ENCODE measurements at places on chromosomes 16 and 17. TPM values are rescaled to one million over a fixed set of nuclear protein-coding genes. Genes with fewer than 3 reads are reported as not detected.

Gene MC1R
- polyA plus RNA-seq, result 0.74 TPM

Gene NOG
- 0.89 TPM for polyA plus RNA-seq

Gene KCNJ2
- polyA plus RNA-seq, result 2.1 TPM

Gene CDC27
- polyA plus RNA-seq, result 85.5 TPM

Gene SMIM5
- polyA plus RNA-seq, result not detected

Gene RMI2
- polyA plus RNA-seq, result 108 TPM

Gene OR1A1
- not detected for polyA plus RNA-seq

Gene CCL8
- not detected for polyA plus RNA-seq

Gene PVALEF
- polyA plus RNA-seq, result not detected

Gene SLC12A3
- not detected for polyA plus RNA-seq

Gene SLC22A31
- 2.1 TPM for polyA plus RNA-seq

Gene CFAP97D1
- polyA plus RNA-seq, result not detected

Gene TMEM231
- 5.3 TPM for polyA plus RNA-seq

Gene UTS2R
- not detected for polyA plus RNA-seq

Gene TAF15
- 33.8 TPM for polyA plus RNA-seq

Gene MEIOC
- polyA plus RNA-seq, result 2.1 TPM

Gene ALOX12B
- 0.16 TPM for polyA plus RNA-seq

Gene TBC1D3E
- polyA plus RNA-seq, result not detected

Gene SEPTIN12
- polyA plus RNA-seq, result not detected

Gene IL32
- polyA plus RNA-seq, result 7.7 TPM

Gene AANAT
- polyA plus RNA-seq, result 0.73 TPM

Gene MAP2K6
- polyA plus RNA-seq, result 33.2 TPM

Gene ZACN
- polyA plus RNA-seq, result 0.47 TPM

All from GM23338 (cell line).